ENCODE measurements at places on chromosomes 11 and 22. TPM values are rescaled to one million over a fixed set of nuclear protein-coding genes. Genes with fewer than 3 reads are reported as not detected.

The LRRC74B gene
- total RNA-seq: not detected

The OR8J1 gene
- total RNA-seq: not detected

The CHID1 gene
- total RNA-seq: 44.0 TPM

The CAT gene
- total RNA-seq: 87.3 TPM

The MS4A15 gene
- not detected for total RNA-seq

The KDELR3 gene
- total RNA-seq: 121 TPM

The DEPDC7 gene
- total RNA-seq: 3.5 TPM

The POU2AF3 gene
- total RNA-seq: not detected

The SYCE3 gene
- not detected for total RNA-seq

The HYOU1 gene
- 160 TPM for total RNA-seq

The UBASH3B gene
- total RNA-seq: 28.3 TPM

The HEPACAM gene
- total RNA-seq: not detected

The GRM5 gene
- under 0.01 TPM for total RNA-seq

The SMDT1 gene
- total RNA-seq: 7.8 TPM

The OR8H3 gene
- total RNA-seq: not detected

Measured in smooth muscle cell of the coronary artery (primary cell).